NCI-H524 (cell line): ENCODE measurements at places on chromosomes 12 and 14.

DNA sequence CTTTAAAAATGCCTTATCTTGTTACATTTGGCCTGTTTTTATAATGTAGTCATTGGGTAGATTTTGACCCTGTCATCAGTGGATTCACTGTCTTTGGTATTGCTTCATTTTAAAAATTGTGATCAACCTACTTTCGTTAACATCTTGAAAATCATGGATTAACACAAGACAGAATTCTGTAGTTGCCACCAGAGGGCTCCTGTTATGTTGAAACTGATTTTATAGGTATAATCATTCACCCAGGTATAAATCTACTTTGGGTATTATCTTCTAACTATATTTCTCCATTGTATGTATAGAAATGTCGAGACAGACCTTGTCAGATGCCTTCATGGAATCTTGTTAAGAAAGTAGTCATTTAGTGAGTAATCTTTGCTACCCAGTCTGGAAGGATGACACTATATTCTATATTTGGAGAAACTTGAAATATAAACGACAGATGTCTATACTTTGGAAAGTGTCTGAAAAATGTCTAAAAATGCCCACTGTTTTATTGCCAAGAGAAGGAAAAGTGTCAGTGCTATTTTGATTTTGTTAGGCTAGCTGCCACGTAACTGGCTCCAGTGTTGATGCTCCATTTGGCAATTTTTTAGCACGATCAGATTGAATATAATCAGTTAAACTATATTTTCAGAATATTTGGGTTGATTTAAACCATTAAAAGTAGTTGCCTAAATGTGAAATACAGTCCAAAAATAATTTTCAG, 129.4 kb downstream of the PELI2 start:
- no peak for DNase-seq

- DNase-seq = no peak
Observed at GRCh38 chr14:64253672-64254071, 40.5 kb downstream of the ESR2 start.

- DNase-seq = no peak
Observed at GRCh38 chr14:93153121-93153520, 31.6 kb downstream of the MOAP1 start.

DNA sequence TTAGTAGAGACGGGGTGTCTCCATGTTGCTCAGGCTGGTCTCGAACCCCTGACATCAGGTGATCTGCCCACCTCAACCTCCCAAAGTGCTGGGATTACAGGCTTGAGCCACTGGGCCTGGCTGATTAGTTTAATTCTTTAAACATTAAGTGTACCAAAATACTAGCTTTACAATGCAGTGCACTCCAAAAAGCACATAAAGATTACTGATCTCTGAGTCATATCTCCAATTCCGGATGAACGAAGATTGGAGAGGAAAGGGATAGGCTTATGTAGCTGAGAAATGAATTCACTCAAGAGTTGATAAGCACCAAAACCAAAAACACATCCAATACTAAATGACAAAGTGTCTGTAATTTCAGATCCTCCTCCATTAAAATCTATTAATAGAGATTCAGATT, 15.1 kb downstream of the NAV3 start:
- no peak for DNase-seq

DNA sequence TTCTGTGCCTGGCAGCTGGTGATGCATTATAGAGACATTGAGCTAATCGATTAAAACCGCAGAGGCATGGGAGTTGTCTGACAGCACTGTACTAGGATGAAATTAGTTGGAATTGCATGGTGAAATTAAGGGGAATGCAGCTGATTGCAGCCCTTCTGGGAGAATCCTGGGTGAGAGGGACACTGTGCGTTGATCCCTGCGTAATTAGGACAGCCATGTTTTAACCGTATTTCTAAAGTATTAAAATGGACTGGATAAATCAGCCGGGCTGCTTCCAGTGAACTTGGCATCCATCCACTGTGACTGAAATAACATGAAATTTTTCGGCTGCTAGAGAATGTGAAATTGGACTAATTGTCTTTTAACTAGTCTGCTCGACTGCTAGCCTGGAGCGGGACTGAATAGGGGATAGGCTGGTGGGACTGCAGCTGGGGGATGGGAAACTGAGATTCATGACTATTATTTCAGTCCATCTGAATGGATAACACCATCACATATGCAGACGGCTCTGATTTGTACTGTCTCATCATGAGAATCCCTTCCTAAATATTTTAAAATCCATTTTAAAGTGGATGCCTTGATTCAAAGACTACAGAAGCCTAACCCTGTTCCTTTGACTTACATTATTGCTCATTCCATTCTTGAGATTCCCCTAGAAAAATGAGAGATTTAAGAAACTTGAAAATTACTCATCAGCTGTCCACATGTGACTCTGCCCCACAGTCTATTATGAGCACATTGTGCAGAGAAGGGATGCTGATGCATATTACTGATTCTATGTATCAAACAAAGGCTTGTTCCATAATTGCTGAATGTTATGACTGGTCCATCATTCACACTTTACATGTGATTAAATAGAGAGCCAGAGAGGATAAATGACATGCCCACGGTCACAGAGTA, 343.9 kb downstream of the NPAS3 start:
- no peak for DNase-seq

- DNase-seq = no peak
Observed at GRCh38 chr12:113409462-113410124, 5.9 kb upstream of the SDS start.

GRCh38 chr12:70982991-70983390, 62.5 kb upstream of the PTPRR start:
- no peak for DNase-seq

DNA sequence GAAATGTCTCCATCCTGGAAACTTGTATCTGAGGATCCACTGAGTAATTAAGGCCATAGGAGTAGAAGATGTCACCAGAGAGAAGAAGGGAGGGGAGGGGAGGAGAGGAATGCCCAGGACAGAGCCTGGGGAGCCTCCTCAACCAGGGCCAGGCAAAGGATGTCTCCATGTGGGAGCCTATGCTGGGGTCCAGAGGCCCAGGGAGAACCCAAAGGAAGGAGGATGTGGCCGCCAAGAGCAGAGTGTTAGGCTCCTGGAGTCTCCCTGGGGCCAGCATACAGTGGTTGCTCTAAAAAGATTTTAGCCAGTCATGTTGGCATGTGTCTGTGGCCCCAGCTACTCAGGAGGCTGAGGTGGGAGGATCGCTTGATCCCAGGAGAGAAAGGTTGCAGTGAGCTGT, 92.6 kb downstream of the DICER1 start:
- DNase-seq = no peak

DNA sequence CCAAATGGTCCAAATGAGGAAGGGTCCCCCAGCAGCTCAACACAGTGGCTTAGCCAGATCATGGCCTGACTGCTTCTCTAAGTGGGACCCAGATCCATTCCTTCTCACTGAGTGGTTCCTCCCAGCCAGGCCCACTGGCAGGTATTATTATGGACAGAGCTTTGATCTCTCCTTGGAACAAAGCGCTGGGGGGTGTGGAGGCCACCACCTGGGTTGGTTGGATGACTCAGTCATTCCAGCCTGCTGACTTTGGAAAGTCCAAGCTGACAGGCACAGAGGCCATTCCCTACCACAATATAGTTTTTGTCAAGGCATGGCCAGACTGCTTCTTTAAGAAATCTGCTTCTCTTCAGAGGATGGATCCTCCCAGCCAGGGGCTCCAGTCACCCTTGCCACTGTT, 341.1 kb downstream of the BTG1 start:
- no peak for DNase-seq

GRCh38 chr14:50089208-50089607, 27.2 kb downstream of the VCPKMT start:
- DNase-seq = no peak

GRCh38 chr12:57775563-57776246, 3.3 kb downstream of the EEF1AKMT3 start:
- DNase-seq = no peak

DNA sequence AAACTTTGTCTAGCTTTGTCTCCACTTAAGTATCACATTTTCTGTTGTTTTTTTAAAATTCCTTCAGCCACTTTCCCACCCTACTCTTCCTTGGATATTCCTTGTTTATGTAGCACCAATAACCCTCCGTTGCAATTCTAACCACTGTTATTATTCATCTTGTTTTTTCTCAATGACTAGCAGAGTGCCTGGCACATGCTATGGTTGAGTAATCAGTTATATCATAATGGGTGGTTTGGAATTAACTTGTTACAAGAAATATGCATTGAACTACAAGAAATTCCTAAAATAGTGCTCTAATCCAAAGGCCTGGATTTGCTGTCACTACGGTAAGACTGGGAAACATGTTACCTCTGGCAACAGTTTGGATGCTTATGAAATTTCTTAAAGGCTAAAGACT, 756.6 kb downstream of the NOVA1 start:
- no peak for DNase-seq

DNA sequence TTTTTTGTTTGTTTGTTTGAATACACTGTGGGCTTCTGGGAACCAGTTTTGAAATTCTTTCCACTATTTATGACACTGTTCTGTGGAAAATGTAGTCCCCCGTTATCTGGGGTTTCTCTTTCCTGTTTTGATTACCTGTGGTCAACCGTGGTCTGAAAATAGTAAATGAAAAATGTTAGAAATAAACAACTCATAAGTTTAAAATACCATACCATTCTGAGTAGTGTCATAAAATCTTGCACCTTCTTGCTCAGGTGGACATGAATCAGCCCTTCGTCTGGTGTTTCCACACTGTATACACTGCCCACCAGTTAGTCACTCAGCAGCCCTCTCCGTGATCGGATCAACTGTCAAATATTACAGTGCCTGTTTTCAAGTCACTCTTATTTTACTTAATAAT, 5.1 kb upstream of the PAPOLA start:
- DNase-seq = no peak

DNA sequence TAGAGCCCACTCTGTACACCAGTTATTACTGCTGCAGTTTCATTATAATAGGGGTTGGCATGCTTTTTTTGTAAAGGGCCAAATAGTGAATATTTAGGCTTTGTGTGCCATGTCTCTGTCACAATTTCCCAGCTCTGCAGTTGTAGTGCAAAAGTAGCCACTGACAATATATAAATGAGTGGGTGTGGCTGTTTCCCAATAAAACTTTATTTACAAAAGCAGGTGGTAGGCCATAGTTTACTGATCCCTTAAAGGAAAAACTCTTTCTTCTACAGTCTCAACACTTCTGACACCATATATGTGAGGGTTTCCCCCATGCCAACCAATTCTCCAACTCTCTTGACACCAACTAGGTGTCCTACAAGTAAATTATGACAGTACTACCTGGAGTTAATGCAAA, 110.2 kb upstream of the NAP1L1 start:
- DNase-seq = no peak

GRCh38 chr14:73753887-73754795, 40.0 kb upstream of the PNMA1 start:
- DNase-seq = no peak

DNA sequence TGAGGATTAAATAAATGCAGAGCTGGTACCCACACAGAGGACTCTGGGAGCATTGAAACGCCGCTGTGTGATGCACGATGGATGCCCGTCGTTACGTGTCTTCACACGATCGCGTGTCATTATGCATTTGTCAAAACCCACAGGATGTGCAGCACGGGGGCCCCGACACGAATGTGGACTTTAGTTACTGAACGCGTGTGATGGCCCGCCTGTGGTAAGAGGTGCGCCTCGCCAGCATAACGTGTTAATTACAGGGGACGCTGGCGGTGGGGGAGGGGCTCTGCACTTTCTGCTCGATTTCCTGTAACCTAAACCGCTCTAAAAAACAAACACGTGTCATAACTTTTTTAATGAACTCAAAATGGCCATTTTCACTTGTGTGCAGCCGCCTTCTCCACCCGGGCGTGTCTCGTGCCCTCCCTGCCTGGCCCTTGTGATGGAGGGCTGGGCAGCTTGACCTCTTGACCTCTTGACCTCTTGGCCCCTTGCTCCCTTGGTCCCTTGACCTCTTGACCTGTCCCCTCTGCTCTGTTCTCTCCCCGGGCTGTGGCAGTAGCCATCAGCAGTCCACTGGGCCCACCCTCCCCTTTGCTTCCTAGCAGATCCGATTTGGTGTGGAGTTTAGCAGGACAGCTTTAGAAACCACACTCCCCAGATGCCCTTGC, 33.7 kb upstream of the GALNT9 start:
- DNase-seq = no peak

GRCh38 chr12:1645819-1646218, 16.8 kb downstream of the WNT5B start:
- no peak for DNase-seq

DNA sequence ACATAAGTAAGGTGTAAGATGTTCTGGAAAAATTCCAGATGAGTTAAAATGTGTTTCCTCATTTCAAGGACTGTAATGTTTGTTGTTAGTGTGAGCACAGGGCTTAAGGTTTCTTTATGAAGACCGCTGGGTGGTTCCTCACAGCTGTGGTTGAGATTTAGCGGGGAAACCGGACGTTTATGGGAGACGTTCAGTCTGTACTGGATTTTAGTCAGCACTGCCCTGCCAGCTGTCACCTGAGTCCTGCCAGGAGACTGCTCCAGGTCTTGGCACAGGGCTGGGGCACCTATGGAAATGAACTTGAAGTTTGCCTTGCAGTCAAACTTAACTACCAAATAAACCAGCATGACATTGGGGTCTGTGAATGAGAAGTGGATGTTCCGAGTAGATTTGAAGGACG, 555.2 kb downstream of the DIO2 start:
- peak; percentile 27 for DNase-seq

DNA sequence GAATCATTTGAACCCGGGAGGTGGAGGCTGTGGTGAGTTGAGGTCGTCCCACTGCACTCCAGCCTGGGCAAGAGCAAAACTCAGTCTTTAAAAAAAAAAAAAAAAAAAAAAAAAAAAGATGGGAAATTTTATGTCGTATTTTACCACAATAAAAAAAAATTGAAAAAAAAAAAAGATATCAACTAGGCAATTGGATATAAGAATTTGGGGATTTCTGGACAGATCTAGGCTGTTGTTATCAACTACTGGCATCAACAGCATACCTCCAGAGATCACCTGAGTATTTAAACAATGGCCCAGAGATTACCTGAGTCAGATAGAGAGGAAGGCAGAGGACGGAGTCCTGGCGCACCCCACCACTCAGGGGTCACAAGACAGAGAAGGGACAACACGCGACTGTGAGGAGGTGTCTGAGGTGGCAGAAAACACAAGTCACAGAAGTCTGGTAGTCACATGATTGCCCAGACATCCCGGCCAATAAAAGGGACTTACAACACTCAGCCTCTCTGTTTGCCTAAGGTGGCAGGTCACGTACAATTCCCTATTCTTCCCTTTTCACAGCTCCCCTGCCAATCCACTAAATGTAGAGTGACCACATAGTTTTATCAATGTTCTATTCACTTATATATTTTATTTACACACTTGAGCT, 1.8 kb downstream of the SPRING1 start:
- DNase-seq = no peak
